ENCODE measurements at places on chromosomes 16 and 17.
A peak's percentile ranks its signal among the peaks of the same experiment; 100 is the strongest.

DNA sequence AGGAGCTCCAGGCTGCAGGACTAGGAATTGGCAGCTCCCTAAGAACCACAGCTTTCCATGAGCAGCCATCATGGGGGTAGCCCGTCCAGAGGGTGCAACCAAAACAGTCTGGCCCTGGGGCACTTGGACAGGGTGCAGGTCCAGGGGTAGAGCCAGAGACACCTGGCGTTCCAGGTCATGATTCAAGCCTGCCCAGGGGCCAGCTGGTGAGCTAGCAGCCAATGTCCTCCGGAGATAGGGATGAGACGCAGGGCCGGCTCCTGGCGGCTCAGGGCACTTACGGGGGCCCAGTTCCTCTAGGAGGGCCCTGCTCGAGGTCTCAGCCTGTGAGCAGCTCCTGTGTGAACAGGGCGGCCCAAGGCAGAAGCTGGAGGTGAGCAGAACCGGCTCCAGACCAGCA is 22.1 kb downstream of the PIEZO1 start:
- DNase-seq: no peak

DNA sequence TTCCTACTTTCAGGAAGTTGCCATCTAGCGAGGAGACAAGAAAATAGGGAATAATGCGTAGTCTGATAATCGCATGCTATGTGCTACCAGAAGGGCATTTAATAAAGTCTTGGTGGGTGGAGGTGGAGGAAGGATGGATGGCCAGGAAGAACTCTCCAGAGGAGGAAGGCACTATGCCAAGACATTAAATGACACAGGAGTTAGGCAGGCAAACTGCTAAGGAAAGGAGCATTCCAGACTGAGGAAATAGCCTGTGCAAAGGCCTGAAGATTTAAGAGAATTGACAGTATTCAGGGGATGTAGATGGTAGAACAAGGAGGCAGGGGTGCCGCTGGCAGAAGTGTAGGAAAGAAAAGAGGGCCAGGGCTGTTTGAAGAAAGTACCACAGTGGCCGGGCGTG is 19.3 kb upstream of the ARHGAP44 start:
- no peak for DNase-seq

- no peak for DNase-seq
Measured at GRCh38 chr17:62675701-62676100, 48.2 kb downstream of the MRC2 start.

- DNase-seq: no peak
Measured at GRCh38 chr17:494601-495265, 142.1 kb upstream of the RPH3AL start.

- DNase-seq: no peak
Measured at GRCh38 chr17:45857977-45858708, 13.5 kb downstream of the SPPL2C start.

DNA sequence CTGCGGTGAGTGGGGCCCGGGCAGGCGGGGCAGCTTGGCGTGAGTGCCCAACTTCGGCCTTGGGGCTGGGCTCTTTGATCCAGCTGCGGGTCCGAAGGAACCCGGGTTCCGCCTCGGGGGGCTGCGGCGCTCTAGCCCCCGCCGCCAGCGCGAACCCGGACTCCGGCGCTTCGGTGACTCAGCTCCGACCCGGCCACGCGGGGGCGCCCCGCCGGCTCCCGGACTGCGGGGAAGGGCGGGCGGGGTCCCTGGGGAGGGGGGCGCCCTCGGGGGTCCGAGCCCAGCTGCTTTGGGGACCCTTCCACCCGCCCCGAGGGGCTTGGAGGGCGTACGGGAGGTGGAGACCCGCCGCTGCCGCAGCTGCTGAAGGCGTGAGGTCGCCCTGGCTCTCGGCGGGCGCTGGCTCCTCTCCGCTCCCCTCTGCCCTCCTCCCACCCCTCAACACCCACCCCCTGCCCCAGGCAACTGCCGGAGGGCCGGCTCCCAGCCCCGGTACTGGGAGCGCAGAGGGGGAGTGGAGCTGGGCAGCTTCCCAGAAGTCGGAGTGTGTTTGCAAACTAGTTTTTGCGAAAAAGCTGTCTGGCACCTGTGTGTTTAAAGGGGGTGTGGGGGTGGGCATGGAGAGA is 516 bp downstream of the CPNE2 start:
- peak; percentile 41 for DNase-seq

DNA sequence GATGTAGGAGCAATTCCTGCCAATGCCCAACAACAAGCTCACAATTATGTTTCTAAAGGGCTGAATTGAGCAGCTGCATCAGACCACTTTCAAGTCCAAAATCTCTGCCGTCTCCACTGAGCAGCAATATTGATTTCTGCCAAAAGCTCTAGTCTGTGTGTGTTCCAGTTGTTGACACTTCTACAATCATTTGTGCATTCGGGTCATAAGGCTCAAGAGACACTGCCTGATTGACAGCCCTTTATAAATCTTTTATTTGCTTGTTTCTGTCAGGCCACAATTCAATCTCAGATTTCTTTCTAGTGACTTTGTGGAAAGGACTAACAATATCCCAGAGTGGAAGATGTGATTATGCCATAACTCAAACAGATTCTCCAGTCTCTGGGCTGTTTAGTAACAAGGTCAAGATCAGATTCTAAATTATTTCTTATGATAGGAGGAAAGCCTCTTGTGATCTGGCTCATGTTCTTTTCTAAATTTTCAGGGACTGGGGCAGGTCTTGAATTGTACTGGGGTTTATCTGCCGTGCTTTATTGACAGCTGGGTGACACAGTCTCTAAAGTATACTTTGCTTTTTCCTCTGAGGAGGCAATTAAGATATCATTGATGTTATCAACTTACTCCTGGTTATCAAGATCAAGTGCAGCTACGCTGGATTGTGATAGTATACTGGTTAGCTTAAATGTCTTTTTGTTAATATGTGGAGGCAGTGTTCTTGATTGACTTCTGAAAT is 377.1 kb downstream of the CNTNAP4 start:
- no peak for DNase-seq

DNA sequence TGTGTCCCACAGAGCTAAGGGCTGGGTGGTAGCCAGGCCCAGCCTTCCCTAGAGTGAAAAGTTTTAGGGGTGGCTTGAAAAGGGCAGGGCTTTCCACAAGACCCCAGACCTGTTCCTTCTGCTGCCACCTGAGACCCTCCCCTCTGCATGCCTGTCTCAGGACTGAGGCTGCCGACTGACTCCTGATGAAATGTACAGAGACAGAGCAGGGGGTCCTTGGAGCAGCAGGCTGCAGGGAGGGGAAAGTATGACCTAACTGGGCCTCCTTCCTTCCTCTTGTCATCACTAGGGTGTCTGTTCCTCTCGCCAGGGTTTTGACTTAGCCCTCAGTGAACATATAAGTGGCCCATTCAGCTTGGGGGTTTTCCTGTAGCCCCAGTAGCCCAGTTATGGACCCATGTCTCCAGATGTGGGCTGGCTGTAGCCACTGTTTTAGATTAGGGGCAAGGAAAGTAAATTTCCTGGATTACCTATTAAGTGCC is 14.9 kb upstream of the NFATC3 start:
- no peak for DNase-seq

DNA sequence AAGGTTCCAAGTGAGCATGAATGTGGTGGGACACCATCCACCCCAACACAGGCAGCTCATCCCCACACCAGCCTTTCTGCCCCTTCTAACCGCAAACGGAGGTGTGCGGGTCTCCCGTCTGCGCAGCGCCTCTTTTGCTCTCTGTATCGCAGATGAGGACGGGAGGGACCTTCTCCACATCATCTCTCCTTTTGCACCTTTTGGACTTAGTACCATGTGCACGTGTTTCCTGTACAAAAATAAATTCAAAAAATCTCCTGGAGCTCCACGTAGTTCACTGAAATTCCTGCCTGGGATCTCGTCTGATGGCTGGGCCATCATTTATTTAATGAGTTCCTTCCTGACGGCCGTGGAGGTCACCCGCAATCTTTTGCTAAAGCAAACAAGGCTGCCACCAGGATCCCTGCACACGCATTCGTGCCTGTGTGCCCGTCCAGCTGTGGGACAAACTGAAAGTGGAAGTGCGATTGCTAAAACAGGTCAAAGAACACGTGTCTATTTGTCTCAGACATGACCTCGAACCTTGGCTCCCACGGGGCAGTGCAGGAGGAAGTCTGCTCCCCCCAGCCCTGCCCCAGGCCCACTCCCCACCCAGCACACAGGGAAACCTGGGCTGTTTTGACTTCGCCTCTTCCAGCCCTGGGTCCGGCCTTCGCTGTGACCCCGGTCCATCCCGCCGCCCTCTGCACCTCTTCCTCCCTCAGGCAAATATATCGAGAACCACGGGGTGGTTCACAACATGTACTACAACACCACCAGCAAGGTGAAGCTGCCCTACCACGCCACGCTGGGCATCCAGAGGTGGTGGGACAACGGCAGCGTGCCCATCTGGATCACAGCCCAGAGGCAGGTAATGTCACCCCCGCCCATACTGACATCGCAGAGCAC is 2.3 kb downstream of the ENPP7 start:
- DNase-seq: no peak

DNA sequence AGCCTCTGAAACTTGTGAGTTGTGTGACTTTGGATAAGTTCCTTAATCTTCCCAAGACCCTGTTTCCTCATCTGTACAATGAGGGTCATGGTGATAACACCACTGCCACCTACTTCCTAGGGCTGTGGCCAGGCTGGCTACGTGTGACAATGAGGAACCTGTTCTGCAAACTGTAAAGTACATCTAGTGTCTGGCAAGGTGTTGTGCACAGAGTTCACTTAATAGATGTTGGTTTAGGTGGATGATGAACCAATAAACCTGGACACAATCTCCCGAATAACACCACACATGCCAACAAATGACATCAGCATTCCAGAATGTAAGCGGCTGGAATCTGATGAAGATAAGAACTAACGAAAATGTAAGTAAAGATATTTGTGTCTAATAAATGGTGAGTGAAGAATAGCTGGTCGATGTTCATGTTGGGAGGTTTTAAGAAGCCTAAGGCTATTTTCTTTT is 82.3 kb downstream of the MARCHF10 start:
- DNase-seq: no peak

- DNase-seq: peak; percentile 82
Measured at GRCh38 chr17:31858642-31859486, at the start of gene COPRS. COPRS (minus strand) TSS chr17:31859244; CDS start chr17:31859199, 45 bp downstream.

DNA sequence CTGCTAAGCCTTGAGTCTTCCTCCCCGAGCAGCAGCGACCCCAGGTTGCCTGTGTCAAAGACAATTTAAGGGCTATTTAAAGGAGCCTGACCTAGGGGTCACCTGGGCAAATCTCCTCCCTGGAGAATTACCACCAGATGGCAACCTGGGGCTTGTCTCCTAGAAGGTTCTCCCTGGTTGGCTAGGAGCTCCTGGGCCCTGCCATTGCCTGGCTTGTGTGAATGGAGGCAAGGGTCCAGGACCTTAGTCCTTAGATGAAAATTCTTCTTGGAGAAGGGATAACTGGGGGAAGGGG is 51.3 kb upstream of the TAC4 start:
- no peak for DNase-seq

- DNase-seq: peak; percentile 1
Measured at GRCh38 chr16:5854027-5854426, 756.4 kb upstream of the EEF2KMT start.

DNA sequence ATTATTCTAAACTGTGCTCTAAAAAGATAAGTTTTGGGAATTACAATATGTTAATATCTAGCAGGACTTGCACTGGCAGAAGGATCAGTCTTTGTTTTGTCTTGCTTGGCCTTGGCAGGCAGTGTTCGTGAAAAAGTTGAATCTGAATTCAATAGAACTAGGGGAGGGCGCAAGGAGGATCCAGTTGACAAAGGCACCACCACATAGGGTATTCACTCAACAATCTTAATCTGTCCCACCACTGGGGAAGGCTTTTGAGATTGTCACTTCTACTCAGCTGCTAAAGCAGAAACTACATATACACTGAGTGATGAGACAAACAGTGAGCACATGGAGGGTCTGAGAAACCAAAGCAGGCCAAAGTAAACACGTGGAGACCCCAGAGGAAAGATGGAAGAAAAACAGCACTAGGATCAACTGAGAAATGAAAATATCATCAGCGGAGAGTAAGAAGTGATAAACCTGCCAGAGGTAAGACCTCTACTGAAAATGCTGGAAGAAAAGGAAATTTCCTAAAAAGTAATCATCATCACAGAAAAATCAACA is 2.4 kb downstream of the AMFR start:
- DNase-seq: no peak

- no peak for DNase-seq
Measured at GRCh38 chr17:77622647-77623046, 335.9 kb upstream of the TNRC6C start.

Data from T-helper 1 cell (primary cell).